Umbilical cord (tissue), 2 donors: ENCODE measurements at places on chromosomes 1 and 21. TPM values are rescaled to one million over a fixed set of nuclear protein-coding genes. Genes with fewer than 3 reads are reported as not detected.

Gene TMEM125
- total RNA-seq, result 0.72 TPM

Gene LY9
- total RNA-seq, result 11.6 TPM

Gene AKIRIN1
- 52.7 TPM for total RNA-seq

Gene ACTL8
- total RNA-seq, result 1.2 TPM

Gene SDC3
- total RNA-seq, result 29.6 TPM

Gene INKA2
- 16.6 TPM for total RNA-seq

Gene SLC9C2
- 1.7 TPM for total RNA-seq

Gene FAM78B
- 13.5 TPM for total RNA-seq

Gene LCE2D
- not detected for total RNA-seq

Gene ZNF593OS
- total RNA-seq, result not detected

Gene RGS13
- total RNA-seq, result 5.5 TPM

Gene CHI3L1
- total RNA-seq, result 5.8 TPM

DNA sequence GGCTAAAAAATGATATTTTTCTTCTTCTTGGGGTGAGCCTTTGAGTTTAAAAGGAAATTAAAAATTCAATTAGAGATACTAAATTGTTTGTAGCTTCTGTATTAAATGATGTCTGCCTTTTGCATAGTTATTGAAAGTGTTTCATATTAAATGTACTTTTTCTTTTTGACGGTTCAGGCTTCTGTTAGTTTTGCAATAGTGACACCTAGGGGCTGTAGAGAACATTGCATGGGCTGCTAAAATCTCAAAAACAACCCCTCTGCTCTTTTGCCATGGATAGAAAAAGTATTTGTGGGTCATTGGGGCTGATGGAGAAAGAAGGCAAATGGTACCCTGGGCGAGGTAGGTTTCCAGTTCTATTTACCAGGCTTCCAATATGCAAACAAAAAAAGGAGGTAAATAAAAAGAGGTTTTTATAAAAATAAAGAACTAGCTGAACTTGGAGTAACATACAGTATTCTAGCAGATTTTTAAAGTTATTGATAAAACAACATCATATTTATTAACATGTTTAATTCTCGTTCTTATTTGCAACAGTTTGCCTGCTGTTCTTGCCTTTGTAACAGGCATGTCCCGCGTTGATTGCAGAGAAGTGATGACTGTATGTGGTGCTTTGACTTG lies 115.4 kb upstream of the HOOK1 start:
- DNase-seq, result peak; percentile 73

DNA sequence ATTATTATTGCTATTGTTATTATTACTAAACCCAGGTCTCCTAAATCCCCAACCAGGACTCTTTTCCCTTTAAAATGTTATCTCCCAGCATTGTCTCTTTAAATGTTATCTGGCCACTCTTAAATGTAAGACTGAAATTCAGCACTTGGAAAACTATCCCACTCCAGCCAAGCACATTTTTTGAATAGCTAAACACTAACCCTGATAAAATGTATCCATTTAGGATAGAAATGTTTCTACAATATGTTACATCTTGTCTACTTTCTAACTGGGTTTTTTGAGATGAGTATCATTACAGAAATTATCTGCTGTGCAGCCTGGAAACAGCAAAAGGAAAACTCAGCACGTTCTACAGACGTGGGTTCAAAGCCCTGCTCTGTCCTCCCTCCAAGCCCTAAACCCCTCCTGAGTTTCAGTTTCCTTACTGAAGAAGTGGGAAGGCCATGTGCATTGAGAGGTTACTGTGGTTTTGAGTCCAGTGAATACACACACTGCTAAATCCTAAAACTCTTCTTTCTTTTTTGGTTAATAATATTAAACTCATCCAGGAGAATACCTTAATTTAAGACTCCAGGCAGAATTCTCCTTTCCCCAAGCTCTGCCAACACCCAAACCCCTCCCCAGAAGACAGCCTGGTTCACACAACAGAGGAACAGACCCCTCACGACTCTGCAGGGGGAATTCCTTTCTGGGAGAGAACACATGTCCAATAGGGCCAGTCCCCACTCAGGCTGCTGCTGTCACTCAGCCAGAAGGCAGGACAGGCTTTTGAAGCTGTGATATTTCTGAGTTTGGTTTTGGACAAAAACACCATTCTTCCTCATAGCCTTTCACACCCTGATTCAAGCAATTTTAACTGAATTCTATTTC lies 41.9 kb downstream of the HIVEP3 start:
- peak; percentile 72 for DNase-seq

- no peak for DNase-seq
These were observed 47.1 kb upstream of the COL6A2 start for GRCh38 chr21:46050668-46051378.

- DNase-seq, result no peak
These were observed 30.4 kb downstream of the S100A10 start for GRCh38 chr1:151963288-151963687.

GRCh38 chr1:29230204-29230552 lies 556 bp downstream of the MECR start:
- DNase-seq, result no peak

DNA sequence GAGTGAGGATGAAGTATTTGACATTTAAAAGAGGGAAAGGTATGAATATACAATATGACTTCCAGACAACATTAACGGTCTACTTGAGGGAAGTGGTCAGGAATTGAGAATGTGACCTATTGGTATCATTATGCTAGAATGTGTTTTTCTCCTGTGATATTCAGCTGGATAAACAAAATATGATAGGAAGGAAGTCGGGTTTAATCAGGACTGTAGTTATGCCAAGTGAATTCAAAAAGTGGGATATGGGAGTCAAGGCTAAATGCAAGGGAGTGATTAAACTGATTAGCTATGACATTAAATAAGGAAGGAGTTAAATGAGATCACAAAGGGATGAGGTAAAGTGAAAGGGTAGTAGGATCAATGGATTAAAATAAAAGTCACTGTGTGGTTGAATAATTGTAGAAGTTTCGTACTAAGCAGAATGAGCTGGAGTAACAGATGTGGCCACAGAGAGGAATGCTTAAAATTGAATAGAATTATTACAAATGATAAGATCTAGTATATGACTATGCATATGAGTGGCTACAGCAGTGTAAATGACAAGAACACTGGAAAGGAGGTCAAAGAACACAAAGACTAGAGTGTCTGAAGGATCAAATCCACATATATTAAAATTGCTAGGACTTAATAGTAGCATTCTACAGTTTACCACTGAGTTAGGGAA lies 62.5 kb downstream of the TRIM33 start:
- no peak for DNase-seq

- DNase-seq, result no peak
These were observed 29.2 kb upstream of the WNT4 start for GRCh38 chr1:22171951-22172715.

DNA sequence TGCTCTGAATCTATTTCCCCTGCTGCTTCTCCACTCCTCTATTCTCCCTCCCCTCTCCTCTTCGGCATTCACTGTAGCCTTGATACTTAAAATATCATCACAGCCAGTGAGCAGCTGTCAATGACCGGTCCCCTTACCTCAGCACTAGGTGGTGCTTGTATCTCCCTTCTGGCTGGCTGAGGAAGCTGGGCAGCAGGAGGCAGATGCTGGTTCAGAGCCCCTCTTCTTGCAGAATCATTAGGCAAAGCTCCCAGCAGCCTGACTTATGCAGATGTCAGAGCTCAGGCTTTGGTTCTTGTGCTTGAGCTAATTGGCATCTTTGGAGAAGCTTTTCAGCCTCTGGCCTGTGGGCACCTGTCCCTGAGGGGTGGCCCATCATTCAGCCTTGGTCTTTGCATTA lies 31.9 kb upstream of the KCNA2 start:
- no peak for DNase-seq

- DNase-seq, result no peak
These were observed 59.7 kb downstream of the NFIA start for GRCh38 chr1:61142043-61142440.

GRCh38 chr21:29372063-29372802 lies 73.5 kb downstream of the BACH1 start:
- DNase-seq, result peak; percentile 77

DNA sequence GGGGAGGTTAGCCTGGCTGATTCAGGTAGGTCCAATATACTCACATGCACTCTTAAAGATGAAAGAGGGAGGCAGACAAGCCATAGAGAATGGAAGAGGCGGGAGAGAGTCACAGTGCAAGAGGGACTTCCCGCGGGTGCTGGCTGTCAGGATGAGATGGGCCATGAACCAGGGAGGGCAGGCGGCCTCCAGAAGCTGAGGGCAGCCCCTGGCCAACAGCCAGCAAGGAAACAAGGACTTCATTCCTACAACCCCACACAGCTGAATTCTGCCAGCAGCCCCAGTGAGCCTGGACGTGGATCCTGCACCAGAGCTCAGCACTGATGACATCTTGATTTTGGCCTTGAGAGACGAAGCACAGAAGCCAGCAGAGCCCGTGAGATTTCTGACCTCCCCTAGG lies 15.1 kb upstream of the B3GALT5 start:
- DNase-seq, result no peak

DNA sequence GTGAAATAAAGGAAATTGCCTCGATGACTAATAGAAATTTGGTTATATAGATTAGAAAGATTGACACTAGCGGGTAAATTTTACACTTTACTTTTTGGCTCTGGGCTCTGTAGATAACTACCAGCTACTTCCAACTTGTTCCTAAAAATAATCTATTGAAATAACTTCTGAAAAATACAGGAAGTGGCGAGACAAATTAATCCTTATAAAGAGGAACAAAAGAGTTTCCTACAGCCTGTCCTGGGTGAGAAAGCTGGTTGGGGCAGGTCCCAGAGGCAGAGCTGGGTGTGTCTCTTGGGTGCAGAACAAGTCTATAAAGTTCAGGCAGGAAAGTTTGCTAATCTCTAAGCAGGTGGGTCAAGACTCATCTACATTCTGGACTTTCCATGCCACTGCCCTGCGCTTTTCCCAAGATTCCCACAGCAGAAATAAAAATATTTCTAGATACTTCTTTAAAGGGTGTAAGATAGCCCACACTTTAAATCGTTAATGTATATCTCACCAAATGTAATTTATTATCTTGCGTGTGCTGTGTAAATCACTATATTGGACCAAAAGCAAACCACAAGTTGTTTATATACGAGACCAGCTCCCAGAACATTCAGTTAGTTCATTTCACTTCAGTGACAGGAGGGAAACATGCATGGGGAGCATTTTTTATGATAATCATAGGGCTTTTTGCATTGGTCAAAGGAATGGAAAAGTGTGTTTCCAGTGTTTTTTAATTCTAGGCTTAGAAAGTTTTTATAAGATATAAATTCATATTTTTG lies 70.1 kb upstream of the NRIP1 start:
- DNase-seq, result no peak

- no peak for DNase-seq
These were observed 39.2 kb upstream of the LRRC8D start for GRCh38 chr1:89781494-89782126.

- DNase-seq, result no peak
These were observed 32.0 kb downstream of the COLGALT2 start for GRCh38 chr1:184005506-184005905.

GRCh38 chr1:59323879-59324278 lies 27.0 kb downstream of the FGGY start:
- DNase-seq, result no peak

- DNase-seq, result peak; percentile 46
These were observed at the start of gene C1QC for GRCh38 chr1:22643381-22643780. Gene C1QC (plus strand): TSS chr1:22643633. CDS start chr1:22644024, 391 bp downstream.

DNA sequence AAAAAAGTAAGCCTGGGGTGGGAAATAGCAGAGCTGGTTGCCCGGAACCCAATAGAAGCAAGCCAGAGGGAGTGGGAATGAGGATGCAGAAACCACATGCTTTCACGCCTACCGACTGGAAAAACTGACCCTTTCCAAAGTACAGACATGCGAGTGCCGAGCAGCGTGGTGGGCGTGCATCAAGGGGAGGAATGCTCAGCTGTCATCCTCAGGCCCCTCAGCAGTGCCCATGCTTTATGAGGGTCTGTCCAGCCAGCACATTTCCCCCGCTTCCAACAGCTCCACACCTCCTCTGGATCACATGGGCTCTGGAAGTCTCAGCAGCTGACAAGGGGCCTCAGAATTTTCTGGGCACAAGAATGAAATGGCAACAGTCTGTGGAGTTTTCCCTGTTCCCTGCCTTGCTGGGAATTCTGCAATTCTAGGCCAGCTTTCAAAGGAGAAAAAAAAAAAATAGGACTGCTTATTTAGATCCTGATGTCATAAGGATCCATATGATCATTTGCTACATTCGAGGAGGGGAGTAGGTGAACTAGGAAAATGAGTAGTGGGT lies 19.1 kb upstream of the IKBKE start:
- DNase-seq, result no peak

- no peak for DNase-seq
These were observed 46.4 kb downstream of the PKNOX1 start for GRCh38 chr21:43020771-43021170.

- DNase-seq, result no peak
These were observed 7.2 kb downstream of the ACTL8 start for GRCh38 chr1:17762313-17762712.

DNA sequence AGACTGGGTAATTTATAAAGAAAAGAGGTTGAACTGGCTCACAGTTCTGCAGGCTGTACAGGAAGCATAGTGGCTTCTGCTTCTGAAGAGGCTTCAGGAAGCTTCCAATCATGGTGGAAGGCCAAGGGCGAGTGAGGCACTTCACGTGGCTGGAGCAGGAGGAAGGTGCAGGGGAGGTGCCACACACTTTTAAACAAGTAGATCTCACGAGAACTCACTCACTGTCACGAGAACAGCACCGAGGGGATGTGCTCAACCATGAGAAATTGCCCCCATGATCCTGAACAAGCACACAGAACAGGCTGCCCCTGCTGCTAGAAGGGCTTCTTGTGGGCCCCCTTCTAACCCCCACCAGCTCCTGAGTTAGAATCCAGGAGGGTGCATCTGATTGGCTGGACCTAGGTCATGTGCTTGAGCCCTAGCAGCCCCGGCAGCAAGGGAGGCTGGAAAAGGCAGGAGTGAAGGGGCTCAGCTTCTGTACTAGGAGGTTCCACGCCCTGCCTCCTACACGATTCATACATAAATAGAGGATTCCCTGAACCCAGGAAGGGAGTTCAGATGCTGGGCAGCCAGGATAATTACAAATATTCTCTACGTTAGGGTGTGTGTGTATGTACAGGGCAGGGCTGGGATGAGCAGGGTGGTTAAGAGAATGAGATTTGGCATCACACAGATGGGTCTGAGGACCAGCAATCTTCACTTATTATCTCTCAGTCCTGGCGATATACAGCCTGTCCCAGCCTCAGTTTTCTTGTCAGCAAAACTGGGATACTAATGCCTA lies 72.8 kb upstream of the ATP5PO start:
- DNase-seq, result no peak

- DNase-seq, result no peak
These were observed 517 bp downstream of the IPO13 start for GRCh38 chr1:43947061-43947873.

GRCh38 chr1:112674440-112674985 lies at the start of gene MOV10:
Gene MOV10 (plus strand): TSS chr1:112674659. CDS start chr1:112674913, 254 bp downstream.
- peak; percentile 86 for DNase-seq
